ENCODE measurements at places on chromosomes 3 and 15. TPM values are rescaled to one million over a fixed set of nuclear protein-coding genes. Genes with fewer than 3 reads are reported as not detected.

P2RY12 gene
- total RNA-seq, result 167 TPM

KBTBD13 gene
- 0.06 TPM for total RNA-seq

CHSY1 gene
- total RNA-seq, result 67.3 TPM

ITIH1 gene
- not detected for total RNA-seq

SYNM gene
- 14.1 TPM for total RNA-seq

SLC15A2 gene
- total RNA-seq, result 42.3 TPM

ZXDC gene
- 29.4 TPM for total RNA-seq

APBA2 gene
- 46.2 TPM for total RNA-seq

MITF gene
- total RNA-seq, result 11.7 TPM

CLDN11 gene
- total RNA-seq, result 328 TPM

FYCO1 gene
- total RNA-seq, result 8.9 TPM

PP2D1 gene
- total RNA-seq, result not detected

CYP1A2 gene
- total RNA-seq, result not detected

SLC22A14 gene
- 0.28 TPM for total RNA-seq

Measured in spinal cord (tissue), 10 donors.